ENCODE measurements at places on chromosomes 7 and 10. TPM values are rescaled to one million over a fixed set of nuclear protein-coding genes. Genes with fewer than 3 reads are reported as not detected.

FEZF1 gene
- total RNA-seq = not detected

PRKCQ gene
- 1.9 TPM for total RNA-seq

HOXA2 gene
- total RNA-seq = 1.5 TPM

ARMS2 gene
- not detected for total RNA-seq

HOXA6 gene
- total RNA-seq = not detected

C10orf62 gene
- not detected for total RNA-seq

PILRA gene
- 0.61 TPM for total RNA-seq

HOXA9 gene
- total RNA-seq = not detected

EFCAB10 gene
- not detected for total RNA-seq

SAMD8 gene
- total RNA-seq = 36.0 TPM

TEX36 gene
- not detected for total RNA-seq

NEUROG3 gene
- total RNA-seq = not detected

SYT15 gene
- total RNA-seq = 0.31 TPM

All from esophagus squamous epithelium (tissue), 5 donors.